Dermis microvascular lymphatic vessel endothelial cell (primary cell): ENCODE measurements at places on chromosomes 5 and 9. TPM values are rescaled to one million over a fixed set of nuclear protein-coding genes. Genes with fewer than 3 reads are reported as not detected.

Gene SETD9
- 13.0 and 13.3 TPM in 2 replicates for total RNA-seq

Gene HNRNPAB
- total RNA-seq: 37.5 and 46.4 TPM in 2 replicates

Gene SURF6
- 5.3 and 7.3 TPM in 2 replicates for total RNA-seq

Gene PCDHA10
- under 0.01 and 0.13 TPM in 2 replicates for total RNA-seq

Gene SH3RF2
- 0.13 TPM in 1 of 2 replicates, not detected in the other for total RNA-seq

Gene IFNA2
- total RNA-seq: not detected in 2 replicates

Gene TEK
- total RNA-seq: 147 and 167 TPM in 2 replicates

Gene HAVCR1
- total RNA-seq: not detected in 2 replicates

Gene SPATA31E1
- total RNA-seq: not detected in 2 replicates

Gene PTAR1
- total RNA-seq: 35.3 and 52.2 TPM in 2 replicates

Gene SLCO6A1
- not detected in 2 replicates for total RNA-seq

Gene KIF4B
- 0.26 and 0.63 TPM in 2 replicates for total RNA-seq

Gene CAVIN4
- 1.2 and 2.3 TPM in 2 replicates for total RNA-seq

Gene PARP8
- 0.39 and 0.76 TPM in 2 replicates for total RNA-seq

Gene ITK
- not detected in 2 replicates for total RNA-seq

Gene ARSI
- total RNA-seq: under 0.01 TPM in 1 of 2 replicates, not detected in the other

Gene SLC44A1
- 17.1 and 18.7 TPM in 2 replicates for total RNA-seq

Gene RNF38
- total RNA-seq: 20.2 and 28.2 TPM in 2 replicates

Gene FOXE1
- not detected in 2 replicates for total RNA-seq

Gene VCAN
- total RNA-seq: 0.25 and 0.51 TPM in 2 replicates

Gene WDR31
- total RNA-seq: 0.13 and 0.38 TPM in 2 replicates

Gene PDLIM4
- 20.7 and 26.7 TPM in 2 replicates for total RNA-seq

Gene RANBP17
- 4.4 and 4.5 TPM in 2 replicates for total RNA-seq

Gene PFN3
- not detected in 2 replicates for total RNA-seq

Gene KIF20A
- total RNA-seq: 22.4 and 52.5 TPM in 2 replicates

Gene TAF11L11
- not detected in 2 replicates for total RNA-seq

Gene DNAH5
- total RNA-seq: 0.13 TPM in 2 replicates

Gene RPS23
- total RNA-seq: 3,145 and 3,199 TPM in 2 replicates

Gene GLRA1
- total RNA-seq: not detected in 2 replicates

Gene TAS2R1
- total RNA-seq: not detected in 2 replicates

Gene RAB3C
- under 0.01 and 0.38 TPM in 2 replicates for total RNA-seq

Gene ZNF354C
- 4.9 and 5.8 TPM in 2 replicates for total RNA-seq

Gene SLC46A2
- total RNA-seq: not detected in 2 replicates

Gene CATSPER3
- under 0.01 and 0.13 TPM in 2 replicates for total RNA-seq

Gene SPATA31D4
- total RNA-seq: not detected in 2 replicates

Gene CNTNAP3
- total RNA-seq: 38.8 and 78.6 TPM in 2 replicates

Gene SNCAIP
- total RNA-seq: 12.8 and 50.6 TPM in 2 replicates

Gene CDC25C
- total RNA-seq: 2.5 and 6.7 TPM in 2 replicates

Gene COL23A1
- 0.13 TPM in 2 replicates for total RNA-seq

Gene RNF14
- total RNA-seq: 46.0 and 58.4 TPM in 2 replicates

Gene MYORG
- 2.4 and 3.2 TPM in 2 replicates for total RNA-seq

Gene GHR
- 3.1 and 6.1 TPM in 2 replicates for total RNA-seq

Gene SLC45A2
- total RNA-seq: under 0.01 TPM in 1 of 2 replicates, not detected in the other

Gene RABEPK
- 18.0 and 21.6 TPM in 2 replicates for total RNA-seq
